T-cell (primary cell): ENCODE measurements at places on chromosomes 1 and 21. TPM values are rescaled to one million over a fixed set of nuclear protein-coding genes. Genes with fewer than 3 reads are reported as not detected.

Gene FMO5
- 1.4 TPM for total RNA-seq

Gene CFHR5
- not detected for total RNA-seq

DNA sequence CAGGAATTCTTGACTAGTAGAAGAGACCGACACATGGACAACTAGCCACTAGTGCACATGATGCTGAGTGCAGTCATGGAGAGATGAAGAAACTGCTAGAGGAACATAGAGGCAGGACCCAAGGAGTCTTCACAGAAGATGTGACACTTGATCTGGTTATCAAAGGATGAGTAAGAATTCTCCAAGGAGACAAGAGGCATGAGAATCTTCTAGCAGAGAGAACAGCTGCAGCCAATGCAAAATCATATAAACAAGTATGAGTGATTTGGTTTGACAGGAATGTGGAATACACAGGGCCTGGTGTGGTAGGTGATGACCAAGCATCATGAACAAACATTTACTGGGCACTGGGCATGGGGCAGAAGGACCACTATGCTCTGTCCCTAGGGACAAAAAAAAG is 140.9 kb upstream of the CTTNBP2NL start:
- no peak for DNase-seq

Gene S100A7
- total RNA-seq: not detected

- DNase-seq: no peak
Measured at GRCh38 chr1:65363484-65363883, 54.1 kb downstream of the DNAJC6 start.

DNA sequence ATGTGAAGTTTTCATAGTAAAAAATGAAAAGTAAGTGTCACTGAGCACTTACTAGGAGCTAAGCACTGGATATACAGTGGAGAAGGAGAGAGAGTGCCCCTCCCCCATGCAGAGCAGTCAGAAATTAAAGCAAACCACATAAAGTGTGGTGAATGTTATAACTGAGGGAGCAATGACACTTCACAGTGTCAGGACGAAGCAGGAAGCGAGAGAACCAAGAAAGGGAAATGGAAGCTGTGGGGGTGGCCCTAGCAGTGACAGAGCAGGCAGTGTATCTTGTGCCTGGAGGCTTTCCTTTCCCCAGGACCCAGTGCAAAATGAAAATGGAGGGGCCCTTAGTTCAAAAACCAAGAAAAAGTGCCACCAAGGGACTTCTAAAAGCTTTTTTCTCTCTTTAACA is 21.5 kb upstream of the RCAN3 start:
- DNase-seq: peak; percentile 56

- DNase-seq: no peak
Measured at GRCh38 chr1:67811781-67812180, 21.5 kb downstream of the GNG12 start.

Gene CLCA4
- not detected for total RNA-seq

GRCh38 chr1:224113545-224113917 is 380 bp upstream of the FBXO28 start:
- no peak for DNase-seq
